ENCODE measurements at places on chromosomes 7 and 10.
A peak's percentile ranks its signal among the peaks of the same experiment; 100 is the strongest.

- no peak for DNase-seq
Measured at GRCh38 chr10:19947656-19948055, 131.4 kb downstream of the PLXDC2 start.

DNA sequence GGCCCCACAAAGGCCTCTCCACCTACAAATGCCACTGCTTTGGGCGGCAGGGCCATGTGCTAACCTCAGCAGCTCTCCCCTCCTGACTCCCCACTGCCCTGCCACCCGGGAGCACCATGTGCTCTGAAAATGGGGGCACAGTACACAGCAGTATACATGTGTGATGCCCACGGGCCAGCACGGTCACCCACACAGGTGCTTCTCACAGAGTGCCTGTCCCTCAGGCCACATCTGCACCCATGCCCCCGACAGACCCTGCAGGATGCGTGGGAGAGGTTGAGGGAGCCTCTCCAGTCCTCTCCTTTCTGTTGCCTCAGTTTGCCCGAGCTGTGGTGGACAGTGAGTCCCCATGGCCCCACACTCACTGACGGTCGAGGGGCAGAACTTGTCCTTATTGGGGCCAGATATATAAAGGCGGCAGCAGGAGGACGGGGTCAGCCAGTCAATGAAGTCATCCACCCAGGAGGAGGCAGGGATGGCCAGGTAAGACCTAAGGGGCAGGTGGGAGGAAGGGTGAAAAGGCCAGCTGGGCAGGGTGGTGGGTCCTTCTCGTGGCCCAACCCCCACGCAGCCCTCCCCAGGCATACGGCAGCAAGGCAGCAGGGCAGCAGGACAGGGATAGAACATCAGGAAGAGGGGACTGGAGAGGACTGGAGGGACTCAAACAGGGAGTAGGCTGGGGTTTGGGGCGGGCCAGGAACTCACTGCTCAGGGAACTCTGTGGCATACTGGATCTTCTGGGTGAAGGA, 19.6 kb downstream of the NPC1L1 start:
- no peak for DNase-seq

- DNase-seq = no peak
Measured at GRCh38 chr10:24849501-24850299, 102.7 kb downstream of the PRTFDC1 start.

- DNase-seq = peak; percentile 13
Measured at GRCh38 chr10:121753726-121754476, 155.7 kb upstream of the FGFR2 start.

- DNase-seq = no peak
Measured at GRCh38 chr10:87829986-87830729, 12.1 kb upstream of the ATAD1 start.

- DNase-seq = no peak
Measured at GRCh38 chr7:158313931-158314330, 273.7 kb downstream of the PTPRN2 start.

DNA sequence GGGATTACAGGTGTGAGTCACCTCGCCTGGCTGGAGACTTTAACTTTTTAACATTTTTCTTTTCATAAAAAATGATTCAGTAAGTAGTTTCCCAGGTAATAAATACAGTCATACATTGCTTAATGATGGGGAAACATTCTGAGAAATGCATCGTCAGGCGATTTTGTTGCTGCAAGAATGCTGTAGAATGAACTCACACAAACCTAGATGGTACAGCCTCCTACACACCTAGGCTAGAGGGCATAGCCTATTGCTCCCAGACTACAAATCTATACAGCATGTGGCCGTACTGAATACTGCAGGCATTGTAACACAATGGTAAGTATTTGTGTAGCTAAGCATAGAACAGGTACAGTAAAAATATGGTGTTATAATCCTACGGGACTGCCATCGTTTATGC, 108.5 kb upstream of the SFMBT2 start:
- DNase-seq = no peak

All from CD14-positive monocyte (primary cell).